GM23248 (cell line): ENCODE measurements at places on chromosomes 12 and 14. TPM values are rescaled to one million over a fixed set of nuclear protein-coding genes. Genes with fewer than 3 reads are reported as not detected.

DNA sequence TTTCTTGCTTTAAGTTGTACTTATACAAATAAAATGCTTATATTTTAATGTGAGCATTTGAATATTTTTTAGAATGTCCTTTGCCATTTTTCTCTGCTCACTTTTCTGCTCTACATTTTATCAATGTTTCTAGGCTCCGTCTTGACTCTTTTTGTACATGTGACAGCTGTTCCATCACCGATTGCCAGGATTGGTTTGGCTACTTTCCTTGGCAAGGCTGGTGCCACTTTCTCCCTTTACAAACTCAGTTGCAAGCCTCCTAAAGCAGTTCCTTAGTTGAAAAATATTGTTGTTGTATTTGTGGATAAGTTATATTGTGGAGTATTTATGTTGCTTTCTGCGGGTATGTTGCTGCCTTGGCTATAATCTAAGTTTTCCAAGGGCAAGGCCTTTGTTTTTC is 63.4 kb downstream of the DACT1 start:
- no peak for DNase-seq

DNA sequence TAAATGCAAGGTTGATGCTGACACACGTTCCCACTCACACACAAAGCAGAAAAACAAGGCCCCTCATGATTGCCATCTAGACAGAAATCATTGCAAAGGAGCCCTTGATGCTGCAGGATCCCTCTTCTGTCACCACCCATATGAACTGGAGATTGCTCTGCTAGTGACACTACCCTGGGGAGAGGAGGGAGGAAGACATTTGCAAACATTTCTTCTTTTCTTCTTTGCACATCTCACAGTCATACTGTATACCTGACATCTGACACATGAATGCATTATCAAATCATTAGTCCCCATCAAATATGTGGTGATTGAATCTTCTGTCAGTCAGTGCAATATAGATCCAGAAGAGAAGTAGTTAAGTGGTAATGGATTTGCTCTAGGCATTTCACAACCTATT is 208.5 kb upstream of the E2F7 start:
- DNase-seq, result no peak

- no peak for DNase-seq
Measured at GRCh38 chr12:12974211-12974610, 22.2 kb upstream of the GPRC5D start.

Gene OR6C76
- not detected in 2 replicates for polyA plus RNA-seq

Gene FSCB
- polyA plus RNA-seq, result not detected in 2 replicates

Gene EXOC3L4
- polyA plus RNA-seq, result not detected in 2 replicates
